ENCODE measurements at places on chromosomes 7 and 10.

DNA sequence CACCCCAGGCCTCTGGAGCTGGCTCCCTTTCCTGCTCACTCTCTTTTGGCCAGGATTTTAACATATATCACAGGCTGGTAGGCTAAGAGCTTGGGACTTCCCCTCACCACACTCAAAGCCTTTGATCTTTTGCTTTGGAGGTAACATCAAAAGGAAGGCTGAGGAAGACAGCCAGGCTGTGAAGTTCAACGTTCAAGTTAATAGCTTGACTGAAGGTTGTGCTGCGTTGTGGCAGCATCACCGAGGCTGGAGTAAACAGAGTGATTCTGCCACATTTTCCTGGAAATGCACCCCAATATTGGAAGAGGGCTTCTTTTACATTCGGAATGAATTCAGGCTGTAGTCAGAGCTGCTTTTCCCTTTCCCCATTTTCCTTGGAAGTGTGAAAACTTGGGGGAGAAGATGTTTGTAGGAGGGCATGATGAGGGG lies 57.3 kb downstream of the TCF7L2 start:
- peak; percentile 31 for DNase-seq

DNA sequence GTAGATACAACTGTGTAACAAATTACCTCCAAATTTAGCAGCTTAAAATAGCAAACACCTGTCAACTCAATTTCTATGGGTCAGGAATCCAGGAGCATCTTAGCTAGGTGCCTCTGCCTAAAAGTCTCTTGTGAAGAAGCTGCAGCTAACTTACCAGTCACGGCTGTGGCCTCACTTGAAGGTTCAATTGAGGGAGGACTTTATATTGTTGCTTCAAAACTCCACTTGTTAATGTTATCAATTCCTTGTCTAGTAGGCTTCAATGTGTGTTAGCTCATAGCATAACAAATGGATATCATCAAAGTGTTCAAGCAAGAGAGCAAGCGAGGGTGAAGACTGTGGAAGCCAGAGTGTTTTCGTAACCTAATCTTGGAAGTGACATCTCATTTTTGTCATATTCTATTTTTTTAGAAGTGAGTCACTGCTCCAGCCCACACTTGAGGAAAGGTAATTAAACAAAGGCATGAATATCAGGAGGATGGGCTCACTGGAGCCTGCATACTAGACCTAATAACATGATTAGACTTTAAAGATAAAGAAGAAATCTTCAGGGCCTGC lies 172.9 kb downstream of the SPAG6 start:
- no peak for DNase-seq

DNA sequence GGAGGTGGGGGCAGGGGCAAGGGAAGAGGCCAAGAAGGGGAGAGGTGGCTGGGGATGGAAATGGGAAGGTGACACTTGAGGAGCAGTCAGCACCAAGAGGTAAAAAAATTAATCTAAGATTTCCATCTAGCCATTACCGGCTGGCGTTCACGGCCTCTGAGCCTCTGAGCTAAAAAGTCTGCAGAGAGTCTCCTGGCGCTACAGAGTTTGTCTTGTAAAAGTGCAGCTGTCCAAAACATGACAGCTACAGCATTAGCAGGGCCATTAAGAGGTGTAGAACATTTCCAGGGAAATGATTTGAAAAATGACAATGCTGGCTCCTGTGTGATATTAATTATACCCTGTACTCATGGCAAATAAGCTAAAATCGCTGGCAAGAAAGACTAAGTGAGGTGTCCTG lies 167.6 kb downstream of the LRMDA start:
- no peak for DNase-seq

DNA sequence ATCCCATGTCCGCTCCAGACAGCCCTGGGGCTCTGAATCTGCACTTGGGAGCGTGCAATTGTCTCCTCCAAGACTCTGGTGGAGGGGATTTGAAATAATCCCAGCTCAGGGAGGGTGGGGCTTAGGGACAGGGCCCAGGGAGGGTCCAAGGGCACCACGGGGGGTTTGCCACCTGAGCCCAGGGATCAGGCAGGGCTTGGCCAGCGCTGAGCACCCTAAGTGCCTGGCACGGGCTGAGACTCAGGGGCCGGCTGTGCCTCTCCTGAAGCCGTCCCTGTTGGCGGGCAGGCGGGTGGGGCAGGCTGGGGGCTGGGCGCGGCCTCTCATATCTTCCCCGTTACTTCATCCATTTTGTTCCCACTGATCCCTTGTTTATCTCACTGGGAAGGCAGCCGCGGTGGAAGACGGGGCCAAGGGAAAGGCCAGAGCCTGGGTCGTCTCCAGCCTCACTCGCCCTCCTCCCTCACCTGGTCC lies 41.8 kb upstream of the ELN start:
- DNase-seq = no peak

Measured in activated CD4-positive, alpha-beta T cell treated with anti-CD3 and anti-CD28 coated beads for 4 hours (primary cell).